ENCODE measurements at places on chromosomes 2 and 18.
A peak's percentile ranks its signal among the peaks of the same experiment; 100 is the strongest.

DNA sequence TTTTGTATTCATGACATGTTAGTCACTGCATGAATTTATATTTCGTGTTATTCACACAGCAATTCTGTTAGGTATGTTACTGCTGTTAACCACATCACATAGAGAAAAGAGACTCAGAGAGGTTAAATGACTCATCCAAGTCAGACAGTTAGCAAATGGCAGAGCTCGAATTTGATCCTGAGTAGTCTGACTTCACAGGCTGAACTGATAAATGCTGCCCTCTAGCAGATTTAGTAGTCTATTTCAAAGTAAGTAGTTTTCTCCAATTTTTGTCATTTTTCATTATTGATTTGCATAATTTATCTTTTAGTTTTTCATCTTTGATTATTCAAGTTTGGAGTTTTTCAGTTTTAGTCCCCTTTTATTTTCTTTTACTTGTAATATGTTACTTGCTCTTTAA is 58.3 kb downstream of the WDR7 start:
- peak; percentile 64 for DNase-seq

DNA sequence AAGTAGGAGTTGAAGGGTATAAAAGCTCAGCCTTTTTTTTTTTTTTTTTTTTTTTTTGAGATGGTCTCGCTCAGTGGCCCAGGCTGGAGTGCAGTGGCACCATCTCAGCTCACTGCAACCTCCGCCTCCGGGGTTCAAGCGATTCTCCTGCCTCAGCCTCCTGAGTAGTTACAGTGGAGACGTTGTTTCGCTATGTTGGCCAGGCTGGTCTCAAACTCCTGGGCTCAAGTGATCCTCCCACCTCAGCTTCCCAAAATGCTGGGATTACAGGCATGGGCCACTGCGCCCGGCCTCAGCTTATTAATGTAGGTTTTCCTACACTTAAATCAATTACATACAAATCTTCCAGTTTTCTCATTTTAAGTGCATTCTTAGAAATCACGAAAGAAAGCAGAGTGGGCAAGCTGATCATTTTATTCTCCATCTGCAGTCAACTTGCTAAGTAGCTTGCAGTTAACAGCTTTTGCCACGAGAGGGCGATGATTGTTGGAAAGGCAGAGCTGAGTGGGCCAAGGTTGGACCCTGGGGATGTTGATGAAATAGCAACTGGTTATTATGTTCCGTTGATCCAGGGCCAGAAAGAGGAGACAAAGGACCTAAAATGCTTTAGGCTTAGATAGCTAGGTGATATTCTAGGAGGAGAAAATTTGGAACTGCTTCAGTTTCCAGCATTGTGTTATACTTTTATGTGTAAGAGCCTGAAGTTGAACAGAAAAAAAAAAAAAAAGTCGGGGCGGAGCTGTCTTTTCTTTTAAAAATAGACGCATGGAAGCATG is 234.4 kb upstream of the EPAS1 start:
- peak; percentile 52 for DNase-seq

DNA sequence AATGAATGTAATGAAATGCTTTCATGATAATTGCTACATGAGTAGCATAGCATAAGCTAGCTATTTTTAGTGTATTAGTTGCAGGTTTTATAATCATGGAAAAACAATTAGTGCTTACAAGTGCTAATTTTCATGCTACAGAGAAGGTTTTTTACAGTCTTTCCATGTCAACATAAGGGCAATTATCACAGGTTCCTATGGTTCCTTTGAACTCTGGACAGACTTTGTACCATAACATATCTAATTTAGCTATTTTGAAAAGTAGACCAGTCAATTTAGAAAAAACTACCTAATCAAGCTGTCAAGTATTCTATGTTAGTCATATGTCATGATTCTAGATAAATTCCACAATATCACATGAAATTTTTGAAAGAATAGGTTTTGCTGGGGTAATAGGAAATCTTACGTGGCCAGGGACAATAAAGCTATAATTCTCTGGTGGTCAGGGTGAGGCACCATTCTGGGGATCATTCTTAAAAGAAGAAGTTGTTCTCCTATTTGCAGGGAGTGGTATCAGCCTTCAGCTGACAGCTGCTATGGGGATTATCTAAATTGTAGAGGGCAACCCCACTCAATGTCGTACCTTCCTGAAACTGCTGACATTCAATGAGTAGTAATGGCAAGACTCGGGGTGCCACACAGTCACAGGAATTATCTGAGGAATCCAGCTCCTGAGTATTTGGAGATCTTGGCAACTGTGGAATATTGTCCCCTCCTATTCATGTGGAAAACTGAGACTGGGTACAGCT is 724.0 kb upstream of the LINC00305 start:
- no peak for DNase-seq

- DNase-seq, result no peak
These were observed 590.9 kb upstream of the ZEB2 start for GRCh38 chr2:145110668-145111356.

DNA sequence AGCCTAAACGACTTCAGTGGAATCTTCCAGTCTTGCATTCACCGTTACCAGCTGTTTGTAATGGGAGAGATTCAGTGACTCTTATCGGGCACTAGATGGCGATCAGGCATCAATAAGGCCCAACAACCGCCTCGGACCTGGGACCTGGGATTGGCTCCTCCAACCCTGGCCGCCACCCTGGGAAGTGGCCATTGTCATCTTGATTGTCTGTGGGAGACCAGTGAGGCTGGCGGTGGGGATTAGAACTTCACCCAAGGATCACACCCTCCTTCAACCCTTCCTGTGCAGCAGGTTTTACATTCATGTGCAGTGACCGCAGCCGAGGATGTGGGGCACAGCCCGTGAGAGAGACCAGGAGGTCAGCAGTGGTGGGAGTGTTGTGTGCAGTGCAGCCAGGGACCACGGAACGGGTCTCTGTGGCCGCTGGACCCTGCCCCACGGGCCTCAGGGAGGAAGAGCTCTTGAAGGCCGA is 85.3 kb downstream of the SPP2 start:
- no peak for DNase-seq

- DNase-seq, result no peak
These were observed 34.9 kb downstream of the SULT1C2 start for GRCh38 chr2:108323619-108324018.

GRCh38 chr18:8741117-8741516 is 35.8 kb downstream of the MTCL1 start:
- no peak for DNase-seq

DNA sequence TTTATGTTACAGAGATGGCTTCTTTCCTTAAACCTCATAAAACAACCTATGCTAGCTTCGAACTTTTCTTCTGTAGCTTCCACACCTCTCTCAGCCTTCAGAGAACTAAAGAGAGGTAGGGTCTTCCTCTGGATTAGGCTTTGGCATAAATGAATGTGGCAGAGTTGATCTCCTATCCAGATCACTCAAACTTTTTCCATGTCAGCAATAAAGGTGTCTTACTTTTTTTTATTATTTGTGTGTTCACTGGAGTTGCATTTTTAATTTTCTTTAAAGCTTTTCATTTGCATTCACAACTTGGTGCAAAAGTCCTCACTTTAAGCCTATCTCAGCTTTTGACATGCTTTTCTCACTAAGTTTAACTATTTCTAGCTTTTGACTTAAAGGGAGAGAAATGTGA is 66.0 kb downstream of the LANCL1 start:
- DNase-seq, result no peak

- DNase-seq, result no peak
These were observed 33.6 kb downstream of the SCTR start for GRCh38 chr2:119490653-119491195.

- DNase-seq, result no peak
These were observed 3.7 kb upstream of the GKN1 start for GRCh38 chr2:68970566-68971265.

GRCh38 chr2:229860334-229860733 is 61.5 kb downstream of the TRIP12 start:
- DNase-seq, result no peak

DNA sequence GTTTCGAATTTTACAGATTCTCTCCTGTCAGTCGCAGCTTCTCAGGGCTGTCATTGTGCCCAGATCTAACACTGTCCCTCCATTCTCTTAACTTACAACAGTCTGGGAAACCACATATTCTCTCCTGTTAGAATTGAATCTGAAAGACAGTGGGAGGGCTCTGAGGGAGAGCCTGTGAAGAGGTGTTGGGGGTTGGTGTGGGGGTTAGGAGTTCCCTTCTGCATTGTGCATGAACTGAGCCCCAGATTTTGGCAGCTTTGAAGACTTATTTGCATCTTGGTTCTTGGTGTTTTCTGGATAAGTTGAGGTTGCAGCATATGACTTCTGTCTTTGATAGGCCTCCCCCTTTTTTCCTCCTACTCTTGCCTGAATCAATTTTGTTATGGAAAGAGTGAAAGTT is 64.1 kb downstream of the TANC1 start:
- DNase-seq, result no peak

DNA sequence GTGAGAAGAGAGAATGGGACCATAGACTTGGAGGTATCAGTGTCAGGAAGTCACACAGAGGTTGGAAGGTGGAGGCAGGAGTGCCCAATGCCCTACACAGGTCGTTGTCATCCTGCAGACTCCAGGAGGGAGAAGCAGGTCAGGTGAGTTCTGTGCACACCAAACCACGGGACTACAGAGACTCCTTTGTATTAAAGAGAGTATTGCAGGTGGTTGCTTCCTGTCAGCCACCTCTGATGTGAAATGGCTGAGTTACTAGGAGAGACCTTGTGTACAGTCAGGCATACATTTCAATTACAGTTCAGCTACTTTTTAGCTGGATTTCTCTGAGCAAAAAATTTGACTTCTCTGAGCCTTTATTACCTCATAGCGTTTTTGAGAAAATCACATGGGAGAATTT is 51.6 kb downstream of the SPP2 start:
- no peak for DNase-seq

- no peak for DNase-seq
These were observed 417.0 kb downstream of the SLC4A3 start for GRCh38 chr2:220044383-220044782.

GRCh38 chr18:10304853-10305252 is 149.6 kb upstream of the APCDD1 start:
- peak; percentile 78 for DNase-seq

DNA sequence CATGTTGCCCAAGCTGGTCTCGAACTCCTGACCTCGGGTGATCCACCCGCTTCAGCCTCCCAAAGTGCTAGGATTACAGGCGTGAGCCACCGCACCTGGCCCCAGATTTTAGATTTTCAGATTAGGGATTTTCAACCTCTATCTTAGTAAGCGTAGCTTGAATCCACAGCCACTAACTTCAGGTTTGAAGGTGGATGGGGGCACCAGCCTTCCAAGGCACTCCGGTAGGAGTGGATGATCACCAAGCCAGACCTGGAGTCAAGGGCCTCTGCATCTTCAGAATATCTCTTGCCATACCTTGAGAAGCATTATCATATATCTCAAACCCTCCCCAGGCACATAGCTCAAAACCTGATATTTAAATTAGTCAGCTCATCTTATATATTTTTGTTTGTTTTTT is 17.9 kb downstream of the GALM start:
- DNase-seq, result no peak

DNA sequence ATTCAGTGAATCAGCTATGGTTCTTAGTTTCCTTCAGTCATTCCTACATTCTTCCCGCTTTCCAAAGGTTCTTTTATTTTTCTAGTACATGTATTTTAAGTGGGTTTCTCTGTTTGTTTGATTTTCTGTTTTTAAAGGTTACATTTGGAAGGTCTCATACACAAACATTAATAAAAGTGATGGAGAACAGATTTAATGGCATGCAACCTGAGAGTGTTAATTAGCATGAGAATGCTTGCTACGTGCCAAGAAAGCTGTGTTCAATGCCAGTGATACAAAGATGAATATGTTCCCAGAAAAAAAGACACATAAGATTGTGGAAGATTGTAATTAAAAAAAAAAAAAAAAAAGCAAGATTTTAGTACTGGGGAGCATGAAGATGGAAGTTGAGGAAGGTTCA is 61.8 kb upstream of the CDC42EP3 start:
- DNase-seq, result no peak

GRCh38 chr2:43402002-43402401 is 175.6 kb upstream of the ZFP36L2 start:
- no peak for DNase-seq

GRCh38 chr2:3179208-3179607 is 198.4 kb downstream of the EIPR1 start:
- DNase-seq, result no peak

GRCh38 chr18:24273596-24273995 is 124.0 kb downstream of the OSBPL1A start:
- no peak for DNase-seq

- no peak for DNase-seq
These were observed 479.2 kb downstream of the RIT2 start for GRCh38 chr18:42636309-42636708.

DNA sequence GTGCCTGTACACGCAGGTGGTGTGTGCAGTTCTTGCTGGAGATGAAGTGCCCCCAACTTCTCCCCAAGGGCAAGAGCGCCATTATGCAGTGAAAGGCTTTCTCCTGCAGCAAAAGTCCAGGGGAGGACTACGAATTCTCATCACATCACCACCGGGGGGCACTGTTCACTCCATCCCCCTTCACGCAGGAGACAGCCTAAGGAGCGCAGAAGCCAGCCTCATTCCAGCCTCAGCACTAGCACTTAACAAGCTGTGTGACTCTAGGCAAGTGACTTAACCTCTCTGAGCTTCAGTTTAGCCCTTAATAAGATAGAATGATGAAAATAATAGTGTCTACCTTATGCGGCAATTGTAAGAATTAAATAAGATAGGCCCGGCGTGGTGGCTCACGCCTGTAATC is 32.3 kb downstream of the DNMT3A start:
- DNase-seq, result no peak

GRCh38 chr2:27977731-27978312 is 87.3 kb downstream of the BABAM2 start:
- DNase-seq, result peak; percentile 95

GRCh38 chr18:21933931-21934765 is 193.6 kb downstream of the MIB1 start:
- DNase-seq, result no peak

DNA sequence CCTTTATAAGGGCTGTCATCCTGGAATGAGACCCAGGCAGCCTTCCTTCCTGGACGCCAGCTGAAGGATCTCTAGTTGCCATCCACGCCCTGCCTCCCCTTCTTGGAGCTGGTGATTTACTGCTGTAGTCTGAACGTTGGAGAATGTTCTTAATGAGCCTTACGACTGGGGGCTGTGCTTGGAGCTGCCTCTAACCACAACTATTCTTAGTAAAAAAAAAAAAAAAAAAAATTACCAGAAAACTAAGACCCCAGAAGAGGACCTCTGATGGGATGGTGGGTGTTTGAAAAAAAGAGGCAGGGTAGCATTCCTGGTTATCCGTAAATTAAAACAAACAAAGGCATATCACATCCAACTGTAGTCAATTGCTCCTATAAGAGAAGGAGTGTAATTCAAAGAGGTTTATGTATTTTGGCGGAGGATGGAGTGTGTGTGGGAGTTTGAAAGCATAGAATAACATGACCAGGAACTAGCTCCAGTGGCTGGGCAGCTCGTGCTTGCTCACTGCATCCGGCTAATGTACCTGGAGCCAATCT is 105.4 kb downstream of the QPCT start:
- DNase-seq, result no peak

DNA sequence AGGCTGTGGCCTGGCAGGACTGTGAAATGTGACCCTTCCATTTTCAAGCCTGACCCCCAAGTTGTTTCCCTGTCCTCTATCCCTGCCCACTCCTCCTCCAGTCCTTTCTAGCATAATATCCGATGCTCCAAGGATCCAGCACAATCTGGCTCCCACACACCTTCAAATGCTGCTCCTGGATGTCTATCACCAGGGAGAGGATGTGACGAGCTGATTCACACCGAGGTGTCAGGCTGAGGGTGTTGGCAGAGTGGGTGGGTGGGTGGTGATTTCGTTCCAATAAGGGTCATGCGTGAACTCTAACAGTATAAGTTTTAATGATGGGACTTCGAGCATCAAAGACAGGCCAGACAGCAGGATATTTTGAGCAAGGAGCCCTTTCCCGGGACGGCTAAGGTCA is 107.8 kb downstream of the CELF4 start:
- DNase-seq, result no peak
